ENCODE measurements at places on chromosomes 12 and 14.

- no peak for DNase-seq
Measured at GRCh38 chr14:67418401-67419191, 6.6 kb upstream of the PLEK2 start.

GRCh38 chr12:18148961-18149360 is 59.0 kb upstream of the RERGL start:
- no peak for DNase-seq

- no peak for DNase-seq
Measured at GRCh38 chr12:92886131-92886530, 43.0 kb downstream of the EEA1 start.

- DNase-seq, result no peak
Measured at GRCh38 chr14:80477388-80478160, 266.3 kb upstream of the DIO2 start.

- DNase-seq, result no peak
Measured at GRCh38 chr14:30500222-30500621, 58.7 kb upstream of the G2E3 start.

- DNase-seq, result no peak
Measured at GRCh38 chr14:76958980-76959710, 69.4 kb downstream of the IRF2BPL start.

GRCh38 chr12:33111850-33112249 is 215.3 kb upstream of the PKP2 start:
- DNase-seq, result no peak

- DNase-seq, result no peak
Measured at GRCh38 chr12:64568298-64568697, 42.0 kb upstream of the RASSF3 start.

DNA sequence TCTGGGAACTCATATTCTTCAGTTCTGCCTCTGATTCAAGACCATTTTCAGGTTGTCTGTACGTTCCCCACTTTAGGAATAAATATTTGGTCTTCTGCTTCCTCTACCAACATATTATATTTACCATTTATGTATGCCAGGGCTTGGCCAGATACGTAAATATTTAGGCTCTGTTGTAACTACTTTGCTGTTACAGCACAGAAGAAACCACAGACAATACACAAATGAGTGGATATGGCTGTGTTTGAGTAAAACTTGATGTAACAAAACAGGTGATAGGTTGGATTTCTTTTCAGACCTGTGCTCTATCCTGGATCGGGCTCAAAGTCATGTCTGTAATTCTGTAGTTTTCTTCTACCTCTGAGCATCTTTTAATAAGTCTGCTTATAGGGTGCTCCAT is 37.5 kb downstream of the RAP1B start:
- no peak for DNase-seq

DNA sequence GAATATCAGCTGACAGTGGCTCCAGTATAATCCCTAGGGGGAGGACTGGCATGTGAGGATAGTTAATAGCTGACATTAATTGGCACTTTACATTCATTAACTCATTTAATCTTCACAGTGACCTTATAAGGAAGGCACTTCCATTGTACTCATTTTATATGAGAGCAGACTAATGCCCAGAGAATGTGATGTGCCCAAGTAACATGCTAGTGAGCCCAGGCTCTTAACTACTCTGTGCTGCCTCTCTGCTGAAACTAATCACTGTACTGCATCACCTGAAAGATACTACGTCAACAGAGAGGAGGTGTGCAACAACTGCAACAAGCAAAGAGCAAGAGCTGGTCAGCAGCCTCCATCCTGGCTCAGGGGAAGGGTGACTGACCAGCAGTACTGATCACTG is 40.1 kb downstream of the GALNT4 start:
- no peak for DNase-seq

DNA sequence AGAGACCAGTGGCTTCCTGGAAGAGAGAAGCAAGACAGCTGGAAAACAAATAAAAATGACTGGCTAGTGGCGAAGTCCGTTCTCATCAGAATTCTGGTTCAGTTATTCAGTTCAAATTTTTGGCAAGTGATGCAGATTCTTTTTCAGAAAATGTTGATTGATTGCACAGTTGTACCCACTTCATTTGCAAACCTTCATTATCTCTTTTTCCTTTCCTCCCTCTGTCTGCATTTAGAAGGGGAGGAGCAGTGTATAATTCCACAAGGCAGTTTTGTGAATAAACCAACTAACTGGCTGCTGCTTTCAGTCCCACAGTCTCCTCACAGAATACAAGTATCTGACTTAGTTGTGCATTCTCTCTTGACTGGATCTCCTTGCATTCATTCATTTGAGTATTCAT is 417.5 kb downstream of the NPAS3 start:
- no peak for DNase-seq

- DNase-seq, result no peak
Measured at GRCh38 chr12:90858252-90858651, 96.7 kb downstream of the CCER1 start.

- DNase-seq, result no peak
Measured at GRCh38 chr14:58737511-58737910, 99.7 kb downstream of the DACT1 start.

GRCh38 chr12:124923905-124924734 is 9.7 kb upstream of the UBC start:
- DNase-seq, result no peak

DNA sequence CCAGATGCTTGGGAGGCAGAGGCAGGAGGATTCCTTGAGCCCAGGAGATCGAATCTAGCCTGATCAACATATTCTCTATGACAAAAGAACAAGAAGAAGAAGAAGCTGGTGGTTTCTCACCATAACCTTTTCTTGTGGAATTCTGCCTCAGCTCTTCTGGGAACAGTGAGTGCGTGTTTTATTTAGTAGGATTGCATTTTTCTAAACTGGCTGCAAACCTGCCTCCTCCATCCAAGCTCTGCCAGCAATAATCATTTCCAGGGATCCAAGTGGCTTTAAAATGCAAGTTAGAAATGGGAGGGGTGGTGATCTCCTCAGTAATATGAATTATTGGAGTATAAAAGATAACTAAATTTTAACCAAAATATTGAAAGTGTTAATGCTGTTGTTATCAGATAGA is 46.1 kb upstream of the MMP17 start:
- DNase-seq, result no peak

DNA sequence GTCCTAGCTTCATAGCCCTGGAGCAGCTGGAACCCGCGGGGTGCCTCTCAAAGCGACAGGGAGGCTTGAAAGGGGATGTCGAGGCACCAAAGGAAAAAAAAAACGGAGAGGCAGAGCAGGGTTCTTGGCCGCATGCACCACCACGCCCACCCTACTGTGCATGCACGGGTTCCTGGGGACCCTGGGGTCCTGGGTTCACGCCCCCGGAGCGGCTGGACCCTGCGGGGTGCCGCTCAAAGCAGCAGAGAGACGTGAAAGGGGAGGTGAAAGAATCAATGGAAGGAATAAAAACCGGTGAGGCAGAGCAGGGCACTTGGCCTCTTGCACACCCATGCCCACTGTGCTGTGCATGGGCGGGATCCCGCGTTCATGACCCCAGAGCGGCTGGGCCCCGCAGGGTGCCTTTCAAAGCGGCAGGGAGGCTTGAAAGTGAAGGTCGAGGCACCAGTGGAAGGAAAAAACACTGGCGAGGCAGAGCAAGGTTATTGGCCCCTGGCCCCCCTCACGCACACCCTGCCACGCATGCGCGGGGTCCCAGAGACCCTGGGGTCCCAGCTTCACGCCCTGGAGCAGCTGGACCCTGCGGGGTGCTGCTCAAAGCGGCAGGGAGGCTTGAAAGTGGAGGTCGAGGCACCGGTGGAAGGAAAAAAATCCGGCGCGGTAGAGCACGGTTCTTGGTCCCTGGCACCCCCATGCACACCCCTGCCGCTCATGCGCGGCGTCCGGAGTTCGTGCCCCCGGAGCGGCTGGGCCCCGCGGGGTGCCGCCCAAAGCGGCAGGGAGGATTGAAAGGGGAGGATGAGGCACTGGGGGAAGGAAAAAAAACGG is 318.5 kb downstream of the ALG10 start:
- no peak for DNase-seq

- no peak for DNase-seq
Measured at GRCh38 chr14:36212577-36212976, 36.1 kb upstream of the PTCSC3 start.

DNA sequence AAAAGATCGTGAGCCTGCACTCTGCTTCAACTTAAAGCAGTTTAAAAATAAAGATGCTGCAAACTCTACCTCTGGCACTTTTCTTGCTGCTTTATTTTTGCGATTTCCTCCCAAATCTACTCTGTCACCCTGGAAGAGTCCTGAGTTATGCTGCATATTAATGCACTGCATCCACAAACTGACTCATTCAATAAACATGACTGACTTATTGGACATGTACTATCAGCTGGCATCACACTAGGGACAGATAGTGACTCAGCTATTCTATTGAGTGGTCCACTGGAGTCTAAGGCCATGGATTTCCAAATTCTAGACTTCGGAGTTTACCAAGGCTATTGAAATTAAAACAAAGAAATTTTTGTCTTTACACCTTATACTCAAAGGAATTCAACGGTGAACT is 90.7 kb upstream of the PTPRR start:
- no peak for DNase-seq

DNA sequence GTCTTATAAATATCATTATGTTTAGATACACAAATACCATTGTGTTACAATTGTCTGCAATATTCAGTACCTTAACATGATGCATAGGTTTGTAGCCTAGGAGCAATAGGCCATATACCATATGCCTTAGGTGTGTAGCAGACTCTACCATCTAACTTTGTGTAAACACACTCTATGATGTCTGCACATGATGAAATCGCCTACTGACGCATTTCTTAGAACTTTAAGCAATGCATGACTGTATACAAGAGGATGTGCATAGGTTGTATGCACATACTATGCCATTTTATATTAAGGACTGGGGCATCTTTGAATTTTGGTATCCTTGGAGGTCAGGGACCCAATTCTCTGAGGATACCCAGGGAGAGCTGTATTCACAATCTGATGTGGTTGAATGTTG is 10.1 kb upstream of the BTG1 start:
- no peak for DNase-seq

DNA sequence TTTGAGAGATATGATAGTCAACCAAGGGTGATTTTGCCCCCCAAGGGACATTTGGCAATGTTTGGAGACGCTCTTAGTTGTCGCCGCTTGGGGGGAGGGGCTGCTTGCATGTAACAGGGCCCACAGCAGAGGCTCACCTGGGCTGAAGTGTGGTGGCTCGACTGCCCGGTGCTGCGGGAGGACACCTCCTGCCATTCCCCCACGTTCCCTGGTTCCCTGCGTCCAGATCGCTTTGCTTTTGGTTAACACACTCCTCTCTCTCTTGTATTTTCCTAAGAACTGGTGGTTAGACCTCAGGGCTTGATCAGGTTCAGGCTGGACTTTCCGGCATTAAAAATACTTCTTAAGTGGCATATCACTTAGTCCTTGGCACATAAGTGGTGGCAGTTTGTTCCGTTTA is 18.9 kb downstream of the PPP2R5C start:
- no peak for DNase-seq

DNA sequence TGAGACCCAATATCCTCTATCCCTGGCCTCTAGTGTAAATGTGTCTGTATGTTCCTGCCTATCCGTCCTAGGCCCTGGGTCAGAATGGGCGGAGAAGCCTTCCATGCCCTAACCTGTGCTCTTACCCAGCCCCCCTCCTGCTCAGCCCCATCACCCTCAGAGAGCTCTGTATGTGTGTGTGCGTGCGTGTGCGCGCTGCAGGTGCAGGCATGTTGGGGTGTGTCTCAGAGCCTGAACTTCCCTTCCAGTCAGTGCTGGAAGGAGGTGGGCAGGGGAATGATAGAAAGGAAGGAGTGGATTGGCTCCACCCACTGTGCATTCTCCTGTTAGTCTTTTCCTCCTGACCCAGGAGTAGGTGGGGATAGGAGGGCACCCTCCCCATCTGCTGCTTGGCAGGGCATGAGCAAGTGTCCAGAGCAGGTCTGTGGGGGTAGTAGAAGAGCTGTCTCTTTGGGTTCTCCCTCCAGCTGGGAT is 7.2 kb downstream of the NAB2 start:
- DNase-seq, result no peak

DNA sequence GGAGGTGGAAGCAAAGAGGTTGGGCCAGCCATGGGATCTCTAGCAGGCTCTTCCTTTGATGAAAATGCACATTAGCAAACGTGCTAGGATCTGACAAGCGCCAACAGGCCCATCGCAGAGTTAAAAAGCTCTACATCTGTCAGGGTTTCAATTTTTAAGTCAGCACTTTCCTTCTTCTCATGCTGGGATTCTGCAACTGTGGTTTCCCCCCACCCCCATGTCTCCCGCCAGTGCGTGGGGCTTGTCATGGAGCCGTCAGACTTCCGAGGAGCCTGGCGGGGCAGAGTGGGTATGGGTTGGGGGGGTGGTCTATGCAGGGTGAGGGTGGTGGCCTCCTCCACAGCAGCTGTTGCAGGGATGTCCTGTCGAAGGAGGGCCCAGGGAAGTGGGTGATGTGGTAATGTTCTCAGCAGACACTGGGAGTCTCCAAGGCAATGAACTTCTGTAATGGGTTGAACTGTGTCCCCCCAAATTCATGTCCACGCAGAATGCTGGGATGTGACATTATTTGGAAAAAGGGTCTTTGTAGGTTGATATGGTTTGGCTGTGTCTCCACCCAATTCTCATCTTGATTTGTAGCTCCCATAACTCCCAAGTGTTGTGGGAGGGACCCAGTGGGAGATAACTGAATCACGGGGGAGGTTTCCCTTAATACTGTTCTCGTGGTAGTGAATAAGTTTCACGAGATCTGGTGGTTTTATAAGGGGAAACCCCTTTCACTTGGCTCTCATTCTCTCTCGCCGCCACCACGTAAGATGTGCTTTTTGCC is 115.2 kb upstream of the MAP1LC3B2 start:
- no peak for DNase-seq

- DNase-seq, result no peak
Measured at GRCh38 chr14:47785058-47785457, 109.7 kb upstream of the MDGA2 start.

DNA sequence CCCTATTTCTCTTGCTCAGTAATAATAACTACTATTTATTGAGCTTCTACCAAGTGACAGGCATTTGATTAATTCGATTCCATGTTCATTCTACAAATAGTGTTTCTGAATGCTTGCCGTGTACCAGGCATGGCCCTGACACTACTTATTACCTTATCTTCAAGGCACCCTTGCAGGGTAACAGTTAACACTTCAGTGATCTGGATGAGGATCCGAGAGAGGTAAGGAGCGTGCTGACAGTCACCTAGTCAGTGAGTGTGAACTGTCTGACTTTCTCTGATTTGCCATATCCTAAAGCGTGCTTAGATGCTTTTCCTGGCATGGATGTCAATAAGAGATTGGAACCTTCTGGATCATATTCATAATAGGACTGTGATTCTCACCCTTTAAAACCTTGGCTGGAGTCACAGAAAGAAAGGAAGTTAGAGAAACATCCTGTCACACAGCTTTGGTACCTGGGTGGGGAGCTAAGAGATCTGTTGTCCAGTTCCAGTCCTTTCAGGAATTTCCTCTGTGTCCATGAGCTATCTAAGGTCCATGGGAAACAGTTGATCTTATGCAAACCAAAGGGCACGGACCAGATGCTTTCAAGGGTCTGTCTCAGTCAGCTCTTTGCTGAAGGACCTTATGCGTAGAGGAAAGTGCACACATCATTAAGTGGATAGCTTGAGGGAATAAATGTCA is 54.8 kb downstream of the PPFIBP1 start:
- no peak for DNase-seq

Data from activated CD4-positive, alpha-beta T cell treated with anti-CD3 and anti-CD28 coated beads for 4 hours (primary cell).